ENCODE measurements at places on chromosomes 12 and 14.
A peak's percentile ranks its signal among the peaks of the same experiment; 100 is the strongest.

DNA sequence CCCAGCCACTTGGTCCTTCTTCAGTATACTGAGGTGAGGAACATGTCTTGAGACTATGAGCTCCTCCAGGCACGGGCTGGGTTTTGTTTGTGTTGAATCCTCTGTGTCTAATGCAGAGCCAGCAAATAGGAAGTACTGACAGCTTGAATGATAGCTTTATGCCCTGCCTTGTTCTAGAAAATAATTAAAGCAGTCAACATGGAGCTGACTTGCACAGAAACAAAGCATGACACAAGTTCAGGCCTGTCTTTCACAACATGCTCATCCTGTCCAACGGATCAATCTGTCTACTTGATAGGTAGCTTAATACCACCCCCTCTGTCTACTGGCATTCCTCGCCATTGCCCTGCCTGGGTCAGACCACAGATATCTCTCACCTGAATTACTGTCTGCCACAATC lies 140.9 kb downstream of the ESRRB start:
- no peak for DNase-seq

DNA sequence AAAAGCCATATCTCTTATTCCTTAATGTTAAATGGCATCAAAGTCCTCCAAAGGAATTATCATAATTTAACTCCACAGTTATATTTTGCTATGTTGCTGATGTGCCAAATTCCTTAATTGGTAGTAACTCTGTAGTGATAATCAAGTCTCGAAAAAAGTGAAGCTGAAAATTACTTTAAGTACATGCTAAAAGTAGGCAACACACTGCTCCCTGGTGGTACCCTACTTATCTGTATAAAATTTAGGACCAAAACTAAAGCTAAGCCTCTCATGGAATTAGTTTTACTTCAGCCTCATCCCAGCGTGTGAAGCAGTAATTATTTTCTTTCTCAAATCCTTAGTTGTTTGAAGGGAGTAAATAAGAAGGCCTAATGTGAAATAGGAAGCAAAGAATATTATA lies 132.8 kb downstream of the TTLL5 start:
- no peak for DNase-seq

- peak; percentile 31 for DNase-seq
These were observed 16.0 kb upstream of the OR6S1 start for GRCh38 chr14:20657216-20658211.

GRCh38 chr12:78540606-78541336 lies 323.8 kb upstream of the SYT1 start:
- no peak for DNase-seq

DNA sequence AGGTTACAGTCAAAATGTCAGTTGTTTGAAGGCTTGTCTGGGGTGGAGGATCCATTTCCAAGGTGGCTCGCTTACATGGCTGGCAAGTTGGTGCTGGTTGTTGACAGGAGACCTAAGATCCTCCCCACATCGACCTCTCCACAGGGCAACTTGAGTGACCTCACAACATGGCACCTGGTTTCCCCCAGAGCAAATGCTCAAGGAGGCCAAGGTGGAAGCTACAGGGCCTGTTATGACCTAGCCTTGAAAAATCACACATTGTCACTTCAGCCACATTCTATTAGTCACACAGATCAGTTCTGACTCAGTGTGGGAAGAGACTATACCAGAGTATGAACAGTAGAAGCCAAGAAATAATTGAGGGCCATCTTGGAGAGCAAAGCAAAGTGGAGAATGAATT lies 11.3 kb upstream of the GNG2 start:
- DNase-seq, result peak; percentile 49

- DNase-seq, result no peak
These were observed 235.1 kb upstream of the DIO2 start for GRCh38 chr14:80446356-80446755.

DNA sequence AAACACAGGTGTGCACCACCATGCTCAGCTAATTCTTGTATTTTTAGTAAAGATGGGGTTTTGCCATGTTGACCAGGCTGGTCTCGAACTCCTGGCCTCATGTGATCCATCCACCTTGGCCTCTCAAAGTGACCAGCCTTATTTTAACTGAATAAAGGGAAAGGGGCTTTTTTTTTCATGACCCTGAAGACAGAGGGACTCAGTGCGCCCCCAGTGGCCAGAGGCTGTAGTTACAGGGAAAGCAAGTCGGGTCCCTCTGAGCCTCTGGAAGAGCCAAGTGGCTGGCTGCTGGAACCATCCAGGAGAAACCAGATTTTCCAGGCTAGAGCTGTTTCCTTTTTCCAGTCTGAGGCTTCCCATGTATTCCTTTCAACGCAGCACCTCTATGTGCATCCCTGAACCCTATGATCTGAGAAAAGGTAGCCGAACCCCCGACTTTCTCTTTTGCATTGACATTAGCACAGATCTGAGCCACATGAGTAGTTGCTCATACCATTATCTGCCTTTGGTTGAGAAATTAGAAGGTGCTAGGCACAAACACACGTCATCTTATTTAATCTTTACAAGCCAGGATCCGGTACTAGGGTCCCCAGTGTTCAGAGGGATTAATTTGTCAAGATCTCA lies 342.7 kb downstream of the CACNA1C start:
- peak; percentile 25 for DNase-seq

Measured in activated naive CD4-positive, alpha-beta T cell treated with Interleukin-2 at 50 U/mL for 16 hours (primary cell).